Lower lobe of right lung (tissue), 2 donors: ENCODE measurements at places on chromosomes 7 and 10.

- no peak for DNase-seq
Measured at GRCh38 chr7:142566271-142566670, 183.0 kb upstream of the PRSS1 start.

GRCh38 chr10:79400146-79401004 lies 45.0 kb downstream of the ZCCHC24 start:
- DNase-seq: peak; percentile 69

- no peak for DNase-seq
Measured at GRCh38 chr10:132637477-132638129, 100.0 kb downstream of the INPP5A start.

GRCh38 chr7:7990441-7990761 lies 21.8 kb downstream of the GLCCI1 start:
- no peak for DNase-seq

GRCh38 chr10:31940839-31941653 lies 12.4 kb upstream of the ARHGAP12 start:
- no peak for DNase-seq

GRCh38 chr10:80444646-80445319 lies 9.3 kb upstream of the TSPAN14 start:
- peak; percentile 77 for DNase-seq

DNA sequence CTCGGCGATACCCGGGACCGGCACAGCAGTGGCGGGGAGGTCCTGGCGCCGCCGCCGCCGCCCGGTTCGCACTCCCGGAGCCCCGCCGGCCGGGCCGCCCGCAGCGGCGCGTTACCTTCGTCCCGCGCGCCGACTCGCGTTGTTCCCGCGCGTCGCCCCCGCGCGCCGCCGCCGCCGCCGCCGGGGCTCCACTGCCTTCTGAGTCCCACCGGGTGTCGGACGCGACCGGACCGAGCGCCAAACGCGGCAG lies at the start of gene EZH2:
EZH2 (minus strand) TSS at position 243 of the 250 bp plus-strand sequence. CDS start 36,993 bp downstream, outside the sequence.
- no peak for DNase-seq

DNA sequence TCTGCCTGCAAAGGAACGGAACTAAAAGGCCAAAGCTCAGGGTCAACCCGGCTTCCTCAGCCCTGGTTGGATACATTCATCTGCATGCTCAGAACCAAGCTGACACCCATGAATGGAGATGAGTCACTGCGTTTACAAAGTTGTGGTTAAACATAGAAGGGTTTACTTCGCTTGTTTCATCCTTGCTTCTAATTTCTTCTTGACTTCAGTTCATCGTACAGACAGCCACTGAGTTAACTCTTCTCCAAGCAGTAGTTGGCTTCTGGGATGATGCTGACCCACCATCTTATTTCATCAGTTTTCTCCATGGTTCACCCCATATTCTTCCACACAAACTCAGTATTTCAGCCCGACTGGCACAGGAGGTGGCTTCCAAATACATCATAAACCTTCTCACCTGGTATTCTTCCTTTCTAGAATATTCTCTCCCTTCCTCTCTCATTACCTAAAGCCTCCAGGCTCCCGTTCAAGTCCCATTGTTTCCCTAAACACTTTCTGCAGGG lies 166.3 kb upstream of the RNF32 start:
- no peak for DNase-seq

- DNase-seq: peak; percentile 46
Measured at GRCh38 chr7:73537051-73537450, 15.0 kb upstream of the BAZ1B start.

DNA sequence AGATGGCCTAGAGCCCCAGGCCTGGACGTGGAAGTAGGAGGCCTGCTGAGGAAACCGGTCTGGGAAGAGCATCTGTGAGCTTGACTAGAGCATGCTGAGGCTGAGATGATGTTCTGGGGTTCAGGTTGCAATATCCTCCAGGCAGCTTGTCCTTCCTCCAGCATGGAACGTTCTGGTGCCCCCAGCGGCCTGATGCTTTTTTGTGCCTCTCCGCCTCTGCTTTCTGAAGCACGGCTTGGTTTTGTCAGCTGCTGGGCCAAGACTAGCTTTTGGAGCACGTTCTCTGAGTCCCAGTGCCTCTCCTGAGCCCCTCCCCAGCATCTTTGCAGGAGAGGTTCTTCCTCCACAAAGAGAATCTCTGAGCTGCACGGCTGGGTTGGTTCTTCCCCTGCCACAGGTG lies 682.0 kb upstream of the FOXK1 start:
- no peak for DNase-seq

- no peak for DNase-seq
Measured at GRCh38 chr10:117726596-117727295, 184.2 kb downstream of the EMX2 start.

- no peak for DNase-seq
Measured at GRCh38 chr10:95431900-95432342, 129.2 kb downstream of the SORBS1 start.

DNA sequence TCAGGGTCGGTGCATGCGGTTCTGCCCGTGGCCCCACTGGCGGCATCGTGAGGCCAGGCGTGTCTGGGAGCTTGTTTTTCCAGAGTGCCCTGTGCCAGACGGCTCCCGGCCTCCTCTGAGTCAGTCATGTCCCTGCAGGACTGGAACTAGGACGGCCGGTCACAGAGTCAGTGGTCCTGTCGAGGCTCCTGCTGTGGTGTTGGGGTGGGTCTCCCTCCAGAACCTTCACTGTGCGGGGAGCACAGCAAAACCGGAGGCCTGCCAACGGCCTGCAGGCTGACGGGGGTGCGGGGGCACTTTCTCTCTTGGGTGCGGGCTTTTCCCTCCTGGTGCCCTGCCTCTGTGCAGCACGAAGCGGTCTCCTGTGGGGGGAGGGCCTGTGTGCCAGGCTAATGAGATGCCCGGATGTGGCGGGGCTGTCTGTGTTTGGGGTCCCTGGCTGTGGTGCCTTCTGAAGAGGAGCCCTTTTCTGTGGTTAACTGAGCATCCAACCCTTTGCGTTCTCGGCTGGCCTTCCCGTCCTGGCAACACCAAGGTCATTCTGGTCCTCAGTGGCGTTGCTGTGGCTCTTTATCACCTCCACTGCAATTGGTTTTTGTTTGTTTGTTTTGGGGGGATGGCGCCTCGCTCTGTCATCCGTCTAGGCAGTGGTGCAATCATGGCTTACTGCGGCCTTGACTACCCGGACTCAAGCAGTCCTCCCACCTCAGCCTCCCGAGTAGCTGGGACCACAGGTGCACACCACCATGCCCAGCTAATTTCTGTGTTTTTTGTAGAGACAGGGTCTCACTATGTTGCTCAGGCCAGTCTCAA lies 8.0 kb downstream of the GET4 start:
- no peak for DNase-seq

GRCh38 chr7:74104702-74105101 lies 21.1 kb downstream of the LIMK1 start:
- DNase-seq: no peak

DNA sequence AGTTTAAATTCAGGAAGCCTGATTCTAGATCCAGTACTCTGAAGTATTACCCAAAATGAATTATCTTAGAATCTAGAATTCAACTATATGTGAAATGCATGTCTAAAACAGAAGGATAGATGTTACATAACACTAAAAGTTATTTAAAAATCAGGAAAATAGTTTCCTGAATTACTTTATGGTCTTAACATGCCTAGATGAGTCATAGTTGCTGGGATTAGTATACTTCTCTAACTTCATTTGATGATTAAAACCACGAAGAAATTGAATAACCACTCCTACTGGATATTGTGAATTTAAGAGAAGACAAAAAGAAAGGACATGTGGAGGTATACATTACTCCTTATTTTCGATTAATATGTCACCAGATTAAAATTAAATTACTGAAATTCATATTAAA lies 65.5 kb downstream of the ATAD1 start:
- DNase-seq: no peak

GRCh38 chr10:88893611-88894010 lies 13.6 kb downstream of the STAMBPL1 start:
- DNase-seq: no peak

DNA sequence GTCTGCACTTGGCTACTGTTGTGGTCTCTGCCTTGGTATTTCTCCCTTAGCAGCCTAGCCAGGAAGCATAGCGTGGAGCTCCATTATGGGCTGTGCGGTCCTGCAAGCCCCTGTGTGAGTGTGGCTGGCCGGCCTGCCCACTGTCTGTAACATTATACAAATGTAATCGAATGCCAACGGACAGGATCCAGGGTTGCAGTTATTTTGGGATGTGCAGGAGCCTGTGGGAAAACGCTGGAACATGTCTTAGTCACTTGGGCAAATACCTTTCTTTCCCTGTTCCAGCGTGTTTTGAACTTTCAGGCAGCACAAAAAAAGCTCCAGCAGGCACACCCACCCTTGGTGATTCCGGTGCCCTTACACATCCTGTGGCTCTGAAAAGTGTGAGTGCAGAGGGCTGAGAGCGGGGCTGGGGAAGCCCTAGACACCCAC lies 29.5 kb downstream of the BAG3 start:
- no peak for DNase-seq

- no peak for DNase-seq
Measured at GRCh38 chr10:131067690-131068089, 243.8 kb downstream of the TCERG1L start.

- no peak for DNase-seq
Measured at GRCh38 chr10:29229258-29229705, 59.6 kb upstream of the LYZL1 start.

DNA sequence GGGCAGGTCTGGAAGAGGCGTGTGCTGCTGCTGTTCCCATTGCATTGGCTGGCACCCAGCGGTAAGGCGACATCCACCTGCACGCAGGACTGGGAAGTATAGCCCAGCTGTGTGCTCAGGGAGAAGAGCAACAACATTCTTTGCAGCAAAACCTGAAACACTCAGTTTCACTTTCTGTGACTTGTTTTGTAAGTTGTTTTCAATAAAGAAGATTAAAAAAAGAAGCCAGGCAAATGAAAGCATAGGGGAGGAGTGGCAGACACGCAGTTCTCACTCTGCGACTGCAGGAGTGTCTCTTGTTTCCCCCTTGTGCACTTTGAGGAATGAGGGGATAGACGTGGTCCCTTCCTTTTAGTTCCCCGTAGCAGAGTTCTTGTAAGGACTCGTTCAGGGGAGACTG lies 5.8 kb downstream of the FBH1 start:
- no peak for DNase-seq

GRCh38 chr10:24917493-24917892 lies 34.9 kb downstream of the PRTFDC1 start:
- no peak for DNase-seq

DNA sequence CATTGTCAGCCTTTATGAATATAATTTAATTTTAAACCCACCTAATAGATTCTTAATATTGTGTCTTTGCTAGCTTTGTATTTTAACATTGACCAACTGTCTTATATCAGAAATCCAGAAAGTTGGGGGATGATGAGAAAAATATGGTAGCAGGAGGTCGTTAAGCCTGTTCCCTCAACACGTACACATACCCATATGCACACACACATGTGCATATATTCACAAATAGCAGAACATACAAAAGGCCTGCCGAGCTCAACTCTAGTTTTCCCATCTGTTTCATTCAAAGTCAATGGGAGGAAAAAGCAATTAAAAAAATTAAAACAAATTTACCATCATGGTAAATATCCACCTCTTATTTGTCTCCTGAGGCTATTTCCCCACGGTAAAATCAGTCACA lies 25.9 kb upstream of the PTPRZ1 start:
- no peak for DNase-seq

- DNase-seq: no peak
Measured at GRCh38 chr10:132570771-132571649, 33.4 kb downstream of the INPP5A start.

- DNase-seq: peak; percentile 73
Measured at GRCh38 chr10:11684717-11685645, 57.2 kb upstream of the ECHDC3 start.

DNA sequence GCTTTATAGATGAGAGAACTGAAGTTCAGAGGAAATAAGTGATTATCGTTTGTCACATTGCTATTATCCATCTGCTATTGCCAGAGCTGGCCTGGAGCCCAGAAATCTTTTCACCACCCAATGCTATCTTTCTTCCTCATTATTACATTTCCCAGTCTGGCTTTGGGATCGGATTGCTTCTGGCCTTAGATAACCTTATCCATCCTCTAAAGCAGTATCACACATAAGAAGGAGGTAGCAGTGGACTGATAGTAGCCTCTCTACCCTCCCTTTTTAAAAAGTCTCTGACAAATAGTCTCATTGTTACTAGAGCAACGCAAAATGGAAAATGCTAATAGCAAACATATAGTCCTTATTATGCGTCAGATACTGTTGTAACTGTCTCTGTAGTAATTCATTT lies 1.3 kb upstream of the CLDN12 start:
- no peak for DNase-seq

DNA sequence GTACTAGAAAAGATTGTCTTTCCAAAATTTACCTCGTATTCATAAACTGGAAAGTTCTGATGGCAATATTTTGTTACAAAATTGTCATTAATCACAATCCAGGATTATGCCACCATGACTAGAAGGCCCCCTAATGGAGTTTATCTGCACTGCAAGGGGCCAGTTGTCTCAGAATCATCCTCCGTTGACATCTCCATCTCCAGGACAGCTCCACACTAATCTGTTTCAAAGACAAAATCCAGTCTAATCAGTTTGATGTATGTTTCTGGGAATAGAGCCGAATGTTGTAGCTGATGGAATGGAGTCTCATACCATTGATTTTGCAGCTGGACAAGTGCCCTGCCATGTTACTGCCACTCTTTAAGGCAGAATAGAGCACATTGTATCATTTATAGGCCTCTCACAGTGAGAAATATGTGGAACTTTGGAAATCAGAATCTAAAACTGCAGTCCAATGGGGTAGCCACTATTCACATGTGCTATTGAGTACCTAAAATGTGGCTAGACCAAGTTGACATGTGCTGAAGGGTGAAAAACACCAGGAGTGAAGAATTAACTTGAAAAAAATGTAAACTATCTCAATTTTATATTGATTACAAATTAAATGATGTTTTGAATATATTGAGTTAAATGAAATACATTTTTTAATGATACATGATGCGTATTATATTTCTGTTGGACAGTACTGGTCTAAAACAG lies 38.3 kb upstream of the TOMM7 start:
- DNase-seq: no peak

- no peak for DNase-seq
Measured at GRCh38 chr10:72062382-72062781, 26.0 kb downstream of the SPOCK2 start.

GRCh38 chr10:112858986-112859651 lies 90.9 kb upstream of the TCF7L2 start:
- no peak for DNase-seq

GRCh38 chr7:135733603-135734342 lies 5.8 kb upstream of the SLC13A4 start:
- DNase-seq: no peak

DNA sequence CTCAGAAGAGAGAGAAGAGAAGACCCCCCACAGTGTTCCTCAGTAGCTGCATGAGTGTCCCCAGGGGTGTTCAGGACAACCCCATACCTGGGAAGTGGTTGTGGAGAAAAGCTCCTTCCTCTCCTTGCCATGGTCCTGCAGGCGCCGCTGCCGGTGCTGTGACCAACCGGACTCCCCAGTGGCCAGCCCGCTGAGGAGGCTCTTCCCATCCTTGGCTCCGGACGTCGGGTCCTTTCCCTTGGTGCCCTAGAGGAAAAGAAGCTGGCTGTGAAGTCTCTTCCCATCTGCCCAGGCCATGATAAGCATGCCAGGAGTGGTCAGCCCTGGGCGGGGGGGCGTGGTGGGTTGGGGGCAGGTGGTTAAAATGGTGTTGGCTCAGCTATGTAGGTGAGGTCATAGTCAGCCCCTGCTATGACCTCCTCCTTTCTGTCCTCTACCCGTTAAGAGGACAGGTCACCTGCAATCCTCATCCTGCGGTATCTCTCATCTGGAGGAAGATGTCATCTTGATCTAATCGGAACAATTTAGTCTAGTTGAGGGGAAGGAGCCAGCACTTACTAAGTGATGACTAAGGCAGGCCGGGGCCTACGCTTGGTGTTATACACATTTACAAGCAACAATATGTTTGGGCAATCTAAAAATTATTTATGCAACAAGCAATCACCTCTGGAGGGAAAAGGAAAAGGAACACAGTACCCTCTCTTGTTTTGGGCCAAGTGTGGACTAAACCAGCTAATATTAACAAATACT lies 13.2 kb downstream of the WDR91 start:
- DNase-seq: no peak
